Neuronal stem cell (in vitro differentiated cells): ENCODE measurements at places on chromosomes 2 and 18.

DNA sequence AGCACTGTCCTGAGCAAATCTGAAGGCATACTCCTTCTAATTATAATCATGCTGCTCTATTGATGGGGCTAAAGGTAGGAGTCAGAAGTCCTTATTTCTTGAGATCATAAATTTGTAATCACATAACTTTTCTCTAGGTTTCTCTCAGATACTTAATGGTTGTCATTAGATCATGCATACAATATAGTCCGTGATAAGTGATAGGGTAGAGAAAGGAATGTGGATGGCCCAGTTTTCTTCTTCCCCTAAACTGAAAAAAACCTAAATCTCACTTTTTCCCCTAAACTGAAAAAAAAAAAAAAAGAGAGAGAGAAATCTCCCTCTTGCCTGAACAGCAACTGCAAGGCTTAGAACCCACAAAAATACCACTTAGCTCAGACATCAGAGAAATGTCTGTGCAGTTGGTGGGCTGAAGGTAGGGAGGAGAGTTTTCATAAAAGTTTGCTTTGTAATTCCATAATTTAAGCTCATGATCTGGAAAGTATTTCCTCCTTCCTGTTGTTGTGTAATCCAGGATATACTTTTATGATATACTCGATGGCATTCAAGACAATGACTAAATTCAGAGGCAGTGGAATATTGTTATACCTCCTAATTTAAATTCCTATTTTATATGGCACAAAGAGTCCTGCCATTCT is 79.3 kb upstream of the ITPRID2 start:
- no peaks in the 10 kb centered on the region for H3K36me3 ChIP-seq
- no peak for DNase-seq
- peaks cover 7% of the 10 kb centered on the region for H3K4me1 ChIP-seq
- H3K4me3 ChIP-seq = no peak overlapping the region

DNA sequence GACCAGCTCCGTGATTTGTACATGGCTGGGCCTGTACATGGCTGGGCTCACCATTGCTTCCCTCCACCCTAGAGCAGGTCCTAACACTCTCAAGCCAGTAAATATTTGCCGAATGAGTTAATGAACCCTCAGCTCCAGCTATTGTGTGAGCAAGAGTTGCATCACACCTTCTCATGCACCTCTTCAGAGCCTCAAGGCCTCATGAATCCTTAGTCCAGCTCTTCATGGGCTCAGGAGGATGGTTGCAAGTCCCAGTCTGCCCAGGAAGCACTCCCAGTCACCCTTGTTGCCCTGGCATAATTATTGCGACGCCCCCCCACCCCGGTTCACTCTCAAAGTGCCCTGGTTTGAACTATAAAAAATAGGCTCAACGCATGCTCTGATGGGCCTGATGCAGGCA is 30.1 kb upstream of the GNAL start:
- peaks cover 4% of the 10 kb centered on the region for H3K27me3 ChIP-seq
- DNase-seq = no peak
- no peak overlapping the region for H3K27ac ChIP-seq
- peak overlapping the region; percentile 28 for H3K4me3 ChIP-seq

DNA sequence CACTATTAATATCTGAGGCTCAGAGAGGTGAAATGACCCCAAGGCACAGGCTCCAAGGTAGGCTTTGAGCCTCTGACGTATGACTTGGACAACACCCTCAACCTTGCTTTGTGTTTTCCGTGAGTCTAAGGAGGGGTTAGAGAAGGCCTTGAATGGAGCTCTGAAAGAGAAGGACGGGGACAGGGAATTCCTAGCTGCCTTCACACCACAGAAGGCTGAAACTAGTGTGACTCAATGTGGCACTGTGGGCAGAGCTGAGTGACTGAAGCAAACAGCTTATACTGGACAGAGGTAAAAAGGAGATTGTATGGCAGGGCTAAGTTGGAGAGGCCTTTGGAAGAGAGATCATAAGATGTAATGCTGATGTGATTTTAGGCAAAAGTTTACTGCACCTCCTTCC is 3.5 kb upstream of the NCK2 start:
- DNase-seq = no peak
- H3K27ac ChIP-seq = no peak overlapping the region
- no peaks in the 10 kb centered on the region for H3K27me3 ChIP-seq
- no peaks in the 10 kb centered on the region for H3K36me3 ChIP-seq
- peaks cover 10% of the 10 kb centered on the region for H3K4me1 ChIP-seq

- peaks cover 2% of the 10 kb centered on the region for H3K27me3 ChIP-seq
- peaks cover 17% of the 10 kb centered on the region for H3K4me1 ChIP-seq
- no peak overlapping the region for H3K27ac ChIP-seq
- peaks cover 14% of the 10 kb centered on the region for H3K36me3 ChIP-seq
- DNase-seq = no peak
Measured at GRCh38 chr2:9207641-9208311, 1.2 kb downstream of the ASAP2 start.

DNA sequence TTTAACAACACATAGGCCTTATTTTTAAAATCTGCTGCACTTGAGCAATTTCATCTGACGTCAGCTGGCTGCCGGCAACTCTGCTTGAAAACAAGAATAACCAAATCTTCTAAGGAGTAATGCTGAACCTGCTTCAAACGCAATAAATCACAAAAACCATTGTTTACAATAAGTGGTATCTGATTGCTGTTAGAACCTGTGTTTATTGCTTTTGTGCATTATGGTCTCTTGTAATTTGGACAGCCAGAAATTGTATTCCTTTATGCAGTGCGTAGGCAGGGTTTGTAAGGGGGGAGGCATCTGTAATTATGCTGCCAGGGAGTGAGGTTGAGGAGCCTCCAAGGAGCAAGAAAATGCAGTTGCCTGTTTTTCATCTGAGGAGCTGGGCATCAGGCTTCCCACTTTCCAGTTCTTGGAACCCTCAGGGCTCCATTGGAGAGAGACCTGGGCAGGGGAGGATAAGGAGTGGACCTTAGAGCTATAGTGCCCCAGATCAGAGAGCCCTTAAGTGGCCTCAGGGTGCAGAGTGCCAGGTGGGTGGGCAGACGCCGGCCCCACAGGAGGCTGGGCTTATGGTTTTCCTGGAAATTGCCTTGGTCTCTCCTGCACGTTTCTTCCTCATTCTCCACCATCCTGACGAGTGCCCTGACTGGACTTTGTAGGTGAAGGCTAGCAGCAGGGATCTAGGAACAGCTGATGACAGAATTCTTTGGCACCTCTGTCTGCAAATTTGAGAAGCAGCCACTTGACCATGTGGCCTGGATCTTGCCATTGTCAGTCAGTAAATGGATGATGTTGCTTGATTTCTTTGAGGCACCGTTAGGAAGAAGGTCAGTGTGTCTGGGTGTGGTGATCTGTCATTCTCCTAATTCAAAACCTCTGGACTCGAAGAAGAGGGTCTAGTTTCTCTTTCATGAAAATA is 129.2 kb downstream of the KLHL29 start:
- no peak overlapping the region for H3K4me3 ChIP-seq
- no peaks in the 10 kb centered on the region for H3K36me3 ChIP-seq
- no peak for DNase-seq
- no peaks in the 10 kb centered on the region for H3K27me3 ChIP-seq
- H3K4me1 ChIP-seq = peaks cover 1% of the 10 kb centered on the region
- H3K27ac ChIP-seq = no peak overlapping the region

GRCh38 chr2:73964223-73964622 is 20.5 kb upstream of the TET3 start:
- no peaks in the 10 kb centered on the region for H3K27me3 ChIP-seq
- DNase-seq = no peak
- no peak overlapping the region for H3K27ac ChIP-seq
- H3K4me1 ChIP-seq = no peaks in the 10 kb centered on the region

DNA sequence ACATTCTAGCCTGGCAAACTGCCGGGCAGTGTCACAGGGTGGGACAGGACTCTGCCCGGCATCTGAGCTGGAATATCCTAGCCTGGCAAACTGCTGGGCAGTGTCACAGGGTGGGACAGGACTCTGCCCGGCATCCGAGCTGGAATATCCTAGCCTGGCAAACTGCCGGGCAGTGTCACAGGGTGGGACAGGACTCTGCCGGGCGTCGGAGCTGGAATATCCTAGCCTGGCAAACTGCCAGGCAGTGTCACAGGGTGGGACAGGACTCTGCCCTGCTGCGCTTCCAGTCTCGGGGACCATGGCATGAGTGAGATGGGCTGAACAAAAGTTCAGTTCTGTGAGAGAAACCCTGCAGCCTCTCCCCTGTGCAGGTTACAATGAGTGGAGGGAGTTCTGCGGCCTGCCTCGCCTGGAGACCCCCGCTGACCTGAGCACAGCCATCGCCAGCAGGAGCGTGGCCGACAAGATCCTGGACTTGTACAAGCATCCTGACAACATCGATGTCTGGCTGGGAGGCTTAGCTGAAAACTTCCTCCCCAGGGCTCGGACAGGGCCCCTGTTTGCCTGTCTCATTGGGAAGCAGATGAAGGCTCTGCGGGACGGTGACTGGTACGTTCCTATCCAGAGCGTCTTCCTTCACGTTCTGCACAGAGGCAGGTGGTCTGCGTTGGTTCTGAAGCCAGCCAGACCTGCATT is 80.3 kb downstream of the TPO start:
- no peaks in the 10 kb centered on the region for H3K36me3 ChIP-seq
- peaks cover 3% of the 10 kb centered on the region for H3K4me1 ChIP-seq
- no peaks in the 10 kb centered on the region for H3K27me3 ChIP-seq
- no peak overlapping the region for H3K4me3 ChIP-seq

DNA sequence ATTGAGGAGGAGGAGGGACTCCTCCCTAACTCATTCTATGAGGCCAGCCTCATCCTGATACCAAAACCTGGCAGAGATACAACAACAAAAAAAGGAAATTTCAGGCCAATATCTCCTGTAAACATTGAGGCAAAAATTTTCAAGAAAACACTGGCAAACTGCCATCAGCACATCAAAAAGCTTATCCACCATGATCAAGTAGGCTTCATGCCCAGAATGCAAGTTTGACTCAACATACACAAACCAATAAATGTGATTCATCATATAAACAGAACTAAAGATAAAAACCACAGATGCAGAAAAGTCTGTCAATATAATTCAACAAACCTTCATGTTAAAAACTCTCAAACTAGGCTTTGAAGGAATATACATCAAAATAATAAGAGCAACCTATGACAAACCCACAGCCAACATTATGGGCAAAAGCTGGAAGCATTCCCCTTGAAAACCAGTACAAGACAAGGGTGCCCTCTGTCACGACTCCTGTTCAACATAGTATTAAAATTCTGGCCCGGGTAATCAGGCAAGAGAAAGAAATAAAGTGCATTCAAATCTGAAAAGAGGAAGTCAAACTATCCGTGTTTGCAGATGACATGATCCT is 1014.3 kb downstream of the CBLN2 start:
- no peaks in the 10 kb centered on the region for H3K27me3 ChIP-seq
- H3K4me3 ChIP-seq = no peak overlapping the region
- no peaks in the 10 kb centered on the region for H3K36me3 ChIP-seq
- H3K4me1 ChIP-seq = no peaks in the 10 kb centered on the region

GRCh38 chr2:119113489-119113770 is 45.1 kb downstream of the C1QL2 start:
- H3K27ac ChIP-seq = no peak overlapping the region
- H3K36me3 ChIP-seq = no peaks in the 10 kb centered on the region
- H3K4me3 ChIP-seq = no peak overlapping the region
- H3K27me3 ChIP-seq = no peaks in the 10 kb centered on the region
- no peak for DNase-seq
- no peaks in the 10 kb centered on the region for H3K4me1 ChIP-seq

GRCh38 chr2:61993422-61994024 is 88.0 kb downstream of the COMMD1 start:
- no peaks in the 10 kb centered on the region for H3K4me1 ChIP-seq
- H3K27ac ChIP-seq = no peak overlapping the region
- no peaks in the 10 kb centered on the region for H3K27me3 ChIP-seq
- no peak for DNase-seq
- no peaks in the 10 kb centered on the region for H3K36me3 ChIP-seq

DNA sequence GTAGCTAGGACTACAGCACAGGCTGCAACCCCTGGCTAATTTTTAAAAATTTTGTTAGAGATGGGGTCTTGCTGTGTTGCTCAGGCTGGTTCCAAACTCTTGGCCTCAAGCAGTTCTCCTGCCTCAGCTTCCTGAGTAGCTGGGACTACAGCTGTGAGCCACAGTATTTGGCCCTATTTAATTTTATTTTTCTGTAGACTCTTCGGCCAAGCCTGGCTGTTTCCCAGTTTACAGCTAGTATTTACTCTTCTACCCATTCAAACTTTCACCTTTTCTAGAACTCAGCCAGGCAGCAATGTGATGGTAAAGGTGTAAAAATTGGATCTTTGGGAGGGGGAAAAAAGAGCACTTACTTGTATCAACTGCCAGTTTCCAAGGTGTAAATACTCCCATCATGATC is 35.3 kb downstream of the SH3RF3 start:
- no peaks in the 10 kb centered on the region for H3K36me3 ChIP-seq
- H3K4me1 ChIP-seq = no peaks in the 10 kb centered on the region
- no peak overlapping the region for H3K4me3 ChIP-seq
- H3K27me3 ChIP-seq = peaks cover 3% of the 10 kb centered on the region
- DNase-seq = no peak

- peaks cover 1% of the 10 kb centered on the region for H3K4me1 ChIP-seq
- H3K27ac ChIP-seq = no peak overlapping the region
- no peaks in the 10 kb centered on the region for H3K36me3 ChIP-seq
Measured at GRCh38 chr18:64806232-64806631, 657.3 kb upstream of the LINC00305 start.

GRCh38 chr18:40058811-40059570 is 1896.0 kb upstream of the PIK3C3 start:
- H3K4me3 ChIP-seq = no peak overlapping the region
- H3K36me3 ChIP-seq = no peaks in the 10 kb centered on the region
- H3K27me3 ChIP-seq = no peaks in the 10 kb centered on the region
- H3K27ac ChIP-seq = no peak overlapping the region
- no peak for DNase-seq

DNA sequence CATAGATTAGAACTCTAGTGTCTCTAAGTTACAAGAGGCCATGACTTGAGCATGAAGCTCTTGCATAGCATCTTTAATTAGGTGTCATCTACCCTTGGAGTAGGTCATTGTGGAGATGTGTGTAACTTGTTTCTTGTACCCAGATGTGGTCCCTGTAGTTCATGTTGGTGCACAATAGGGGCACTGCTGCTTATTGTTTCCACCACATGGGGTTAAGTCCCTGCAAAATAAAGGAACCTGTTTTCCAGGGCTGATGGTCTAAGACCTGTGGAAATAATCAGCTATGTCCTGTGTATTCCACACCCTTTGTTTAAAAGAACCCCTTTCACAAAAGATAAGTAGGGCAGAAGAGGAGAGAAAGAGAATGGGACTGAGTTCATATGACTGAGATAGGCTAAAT is 28.6 kb downstream of the ASXL3 start:
- no peaks in the 10 kb centered on the region for H3K4me1 ChIP-seq
- H3K36me3 ChIP-seq = peaks cover 26% of the 10 kb centered on the region
- DNase-seq = peak; percentile 11
- no peak overlapping the region for H3K4me3 ChIP-seq
- H3K27ac ChIP-seq = no peak overlapping the region

GRCh38 chr2:149410701-149411484 is 80.5 kb downstream of the LYPD6 start:
- no peak overlapping the region for H3K27ac ChIP-seq
- no peaks in the 10 kb centered on the region for H3K27me3 ChIP-seq
- no peaks in the 10 kb centered on the region for H3K4me1 ChIP-seq

GRCh38 chr2:85905187-85905666 is 16.4 kb upstream of the ST3GAL5 start:
- peak overlapping the region; percentile 23 for H3K27ac ChIP-seq
- H3K4me3 ChIP-seq = no peak overlapping the region
- no peaks in the 10 kb centered on the region for H3K36me3 ChIP-seq
- no peak for DNase-seq
- peaks cover 11% of the 10 kb centered on the region for H3K4me1 ChIP-seq
